NCI-H2081 treated with DMSO at 0.1 percent for 48 hours (cell line): ENCODE measurements at places on chromosomes 2 and 18.
A peak's percentile ranks its signal among the peaks of the same experiment; 100 is the strongest.

DNA sequence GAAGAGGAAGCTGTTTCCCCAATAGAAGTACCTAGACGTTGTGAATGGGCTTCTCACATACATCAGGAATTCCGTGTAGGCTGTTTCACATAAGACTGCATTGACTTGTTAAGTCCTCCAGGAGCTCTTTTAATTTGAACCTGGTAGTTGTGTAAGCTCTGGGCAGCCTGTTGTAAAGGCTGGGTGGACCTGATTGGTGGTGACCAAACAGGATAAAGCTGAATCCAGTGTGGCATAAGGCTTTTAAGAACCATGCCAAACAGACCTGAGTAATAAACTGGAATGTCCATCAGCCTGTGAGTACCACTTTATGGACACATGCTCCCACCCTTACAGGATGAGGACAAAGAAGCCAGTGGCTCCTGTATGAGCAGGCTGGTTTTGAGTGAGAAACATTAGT lies 24.1 kb downstream of the RMND5A start:
- no peak for DNase-seq

DNA sequence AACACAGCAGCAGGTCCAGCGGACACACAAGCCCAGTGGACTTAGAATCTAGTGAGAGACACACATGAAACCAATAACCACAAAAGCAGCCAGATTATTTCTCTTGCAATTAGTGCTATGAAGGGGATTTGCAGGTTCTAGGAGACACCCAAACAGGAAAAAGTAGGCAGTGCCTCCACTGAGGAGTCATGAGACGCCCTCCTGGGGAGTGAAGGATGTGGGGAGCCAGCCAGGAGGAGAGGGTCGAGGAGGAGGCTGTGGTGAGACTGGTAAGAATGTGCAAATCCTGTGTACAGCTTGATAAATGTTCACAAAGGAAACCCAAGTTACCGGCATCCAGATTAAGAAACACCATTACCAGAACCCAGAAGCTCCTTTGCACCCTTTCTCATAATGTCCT lies 2.7 kb upstream of the CAPN13 start:
- DNase-seq: no peak

GRCh38 chr18:35749701-35750100 lies 168.2 kb downstream of the GALNT1 start:
- no peak for DNase-seq

- DNase-seq: no peak
These were observed 182.1 kb downstream of the NOL4 start for GRCh38 chr18:34042423-34043146.

GRCh38 chr2:38750011-38750890 lies 910 bp downstream of the SRSF7 start:
- no peak for DNase-seq

GRCh38 chr18:8153887-8154583 lies 455.2 kb upstream of the RAB12 start:
- DNase-seq: no peak

GRCh38 chr2:144152817-144153271 lies 367.1 kb downstream of the ZEB2 start:
- no peak for DNase-seq

DNA sequence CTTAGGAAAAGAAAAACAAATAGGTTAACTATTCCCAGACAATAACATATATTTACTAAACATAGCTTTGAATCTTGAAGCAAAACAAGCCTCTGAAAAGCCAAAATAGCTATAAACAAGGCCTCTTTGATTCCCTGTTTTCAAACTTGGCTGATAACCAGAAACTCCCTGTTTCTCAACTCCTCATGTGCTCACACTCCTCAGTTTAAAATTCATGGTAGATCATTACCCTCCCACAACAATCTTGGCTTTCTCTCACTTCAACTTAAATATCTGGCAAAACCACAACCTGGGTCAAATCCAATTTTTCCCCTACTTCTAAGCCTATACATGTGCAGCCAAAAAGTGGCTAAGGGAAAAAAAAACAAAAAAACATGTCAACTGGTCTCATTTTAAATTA lies 15.6 kb downstream of the SUCLG1 start:
- DNase-seq: no peak

DNA sequence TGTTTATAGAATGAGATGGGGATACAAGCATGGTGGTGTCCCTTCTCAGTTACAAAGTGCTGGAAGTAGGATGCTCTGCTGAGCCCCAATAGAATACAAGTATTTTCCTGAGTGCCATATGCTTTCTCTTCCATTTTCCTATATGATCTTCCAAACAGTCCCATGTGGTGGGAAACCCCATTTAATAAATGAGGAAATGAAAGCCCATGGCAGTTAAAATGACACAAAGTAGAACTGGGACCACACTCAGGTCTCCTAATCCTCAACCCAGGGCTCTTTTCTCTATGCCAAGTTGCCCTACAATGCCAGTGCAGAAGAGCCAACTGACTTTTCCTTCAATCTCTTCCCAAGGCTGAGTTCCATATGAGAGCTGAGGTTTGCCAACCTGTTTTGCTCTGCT lies 210.2 kb upstream of the FBXO11 start:
- no peak for DNase-seq

GRCh38 chr2:9201185-9201891 lies 5.3 kb upstream of the ASAP2 start:
- DNase-seq: no peak

DNA sequence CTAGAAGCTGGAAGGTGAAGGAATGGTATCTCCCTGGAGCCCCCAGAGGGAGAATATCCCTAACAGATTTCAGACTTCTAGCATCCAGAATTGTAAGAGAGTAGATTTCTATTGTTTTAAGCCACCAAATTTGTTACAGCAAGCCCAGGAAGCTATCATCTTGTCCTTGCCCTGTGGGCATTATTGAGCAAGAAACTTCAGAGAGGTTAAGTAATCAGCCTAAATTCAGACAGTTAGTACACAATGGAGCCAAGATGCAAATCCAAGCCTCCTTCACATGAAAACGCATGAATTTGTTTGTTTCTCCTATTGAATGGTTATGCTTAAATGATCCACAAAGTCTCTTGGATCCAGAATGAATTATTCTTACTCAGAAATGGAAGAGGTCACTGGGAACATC lies 55.2 kb upstream of the TRIB2 start:
- DNase-seq: no peak

- DNase-seq: peak; percentile 63
These were observed 14.3 kb upstream of the ST8SIA5 start for GRCh38 chr18:46771141-46771540.

DNA sequence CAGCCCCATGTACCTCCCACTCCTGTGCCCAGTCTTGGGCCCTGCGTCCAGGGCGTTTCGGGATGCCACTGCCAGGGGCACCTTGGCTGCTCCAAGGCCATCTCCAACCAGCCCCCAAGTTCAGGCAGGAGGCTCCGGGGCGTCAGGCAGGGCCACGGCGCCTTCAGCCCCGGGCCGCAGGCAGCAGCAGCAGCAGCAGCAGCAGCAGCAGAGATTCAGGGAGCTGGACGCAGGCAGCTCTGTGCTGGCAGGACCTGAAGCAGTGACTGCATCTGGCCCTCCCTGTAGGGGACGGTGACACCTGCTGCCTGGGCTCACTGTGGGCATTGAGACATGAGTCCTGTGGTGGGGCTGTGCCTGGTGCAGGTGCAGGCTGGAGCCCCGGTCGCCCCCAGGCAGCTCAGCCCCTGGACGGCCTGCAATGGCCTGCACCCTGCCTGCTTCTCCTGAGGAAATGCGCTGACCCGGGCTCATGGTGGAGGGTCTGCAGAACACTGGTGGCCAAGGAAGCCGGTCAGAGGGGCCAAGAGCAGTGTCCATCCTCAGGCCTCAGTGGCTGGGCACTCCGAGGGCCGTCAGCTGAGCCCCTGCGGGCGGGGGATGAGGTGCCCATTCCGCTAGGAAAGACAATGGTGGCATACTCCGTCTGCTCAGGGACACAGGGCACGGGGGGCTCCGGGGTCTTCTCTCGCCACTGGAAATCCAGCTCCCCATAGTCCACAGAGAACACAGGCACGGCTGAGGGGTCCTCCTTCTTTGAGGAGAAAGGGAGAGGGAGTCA lies 8.0 kb downstream of the PDCD1 start:
- DNase-seq: no peak
